GOT3 (cell line): ENCODE measurements at places on chromosomes 6 and 20.
A peak's percentile ranks its signal among the peaks of the same experiment; 100 is the strongest.

DNA sequence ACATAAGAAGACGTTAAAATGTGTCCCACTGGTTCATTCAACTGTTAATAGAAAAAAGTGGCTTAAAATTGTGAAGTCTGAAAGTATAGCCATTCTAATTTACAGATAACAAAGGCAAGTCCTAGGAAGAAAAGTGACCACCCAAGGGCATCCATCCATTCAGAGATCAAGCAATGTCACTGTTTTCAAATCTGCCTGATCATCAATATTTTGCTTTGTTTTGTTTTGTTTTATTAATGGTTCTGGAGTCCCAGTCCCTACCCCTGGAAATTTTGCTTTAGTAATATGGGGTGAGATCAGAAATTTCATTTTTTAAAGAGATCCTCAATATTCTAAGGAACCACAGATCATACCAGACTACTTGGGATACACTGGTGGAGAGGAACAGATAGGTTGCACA, 17.3 kb downstream of the KIAA0408 start:
- DNase-seq, result no peak

- DNase-seq, result peak; percentile 18
Observed at GRCh38 chr6:136607932-136608772, 57.9 kb upstream of the MAP7 start.

DNA sequence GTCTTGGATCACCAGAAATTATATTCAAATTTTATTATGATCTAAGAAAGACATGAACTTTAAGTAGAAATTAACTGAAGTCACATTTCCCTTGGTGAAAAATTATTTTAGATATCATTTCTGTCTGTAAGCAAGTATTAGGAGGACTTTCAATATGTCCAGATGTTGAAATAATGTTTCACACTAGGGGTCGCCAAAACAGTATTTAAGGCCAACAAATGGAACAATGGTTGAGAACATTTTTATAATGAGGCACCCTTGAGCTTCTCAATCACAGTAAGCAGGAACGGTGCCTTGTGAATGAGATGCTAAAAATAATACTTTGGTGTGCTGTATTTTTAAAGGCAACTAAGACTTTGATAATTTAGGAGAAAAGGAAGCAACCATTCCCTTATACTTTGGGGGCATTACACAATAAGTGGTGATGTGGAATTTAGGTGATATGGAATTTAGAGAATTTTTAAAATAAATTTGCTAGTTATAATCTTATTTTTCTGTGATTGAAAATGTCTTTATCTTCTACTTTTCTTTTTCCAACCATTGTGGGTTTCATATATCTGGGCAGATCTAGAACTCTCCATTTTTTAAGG, 9.6 kb upstream of the SF3B5 start:
- DNase-seq, result no peak

DNA sequence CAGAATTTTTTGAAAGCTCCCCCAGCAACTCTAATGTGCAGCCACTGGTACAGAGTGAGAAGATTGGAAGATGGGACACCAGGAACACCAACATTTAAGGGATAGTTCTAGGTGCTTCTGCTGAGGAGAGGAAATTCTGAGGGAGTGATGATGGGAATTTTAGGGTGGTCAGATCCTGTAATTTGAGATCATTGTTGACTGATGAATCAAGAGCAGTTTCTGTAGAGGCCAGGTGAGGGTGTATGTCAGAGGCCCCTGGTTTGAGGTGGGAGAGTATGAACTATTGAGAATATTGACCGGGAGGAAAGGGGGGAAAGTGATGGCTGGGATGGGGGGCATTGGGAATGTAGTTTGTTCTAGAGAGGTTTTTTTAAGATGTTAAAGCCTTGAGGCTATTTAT, 47.2 kb downstream of the PTPRA start:
- DNase-seq, result no peak

DNA sequence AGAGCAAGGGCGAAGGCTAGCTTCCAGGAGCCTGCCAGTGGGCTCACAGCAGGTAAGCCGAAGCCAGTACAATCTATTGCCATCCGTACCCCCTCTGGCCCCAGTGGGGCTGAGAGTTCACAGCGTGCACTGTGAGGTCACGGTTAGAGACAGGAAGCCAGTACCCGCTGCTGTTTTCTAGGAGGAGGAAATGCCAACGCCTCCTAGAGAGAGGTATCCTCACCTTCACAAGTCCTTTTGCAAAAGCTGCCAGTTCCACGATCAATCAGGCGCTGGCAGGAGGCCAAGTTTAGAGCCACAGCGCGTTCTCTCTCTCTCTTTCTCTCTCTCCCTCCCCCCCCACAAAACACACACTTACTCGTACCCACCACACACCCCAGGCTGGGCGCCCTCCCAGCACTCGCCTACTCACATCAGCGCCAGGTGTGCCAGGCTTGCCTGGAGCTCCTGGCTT, 22.5 kb downstream of the COL9A1 start:
- no peak for DNase-seq

DNA sequence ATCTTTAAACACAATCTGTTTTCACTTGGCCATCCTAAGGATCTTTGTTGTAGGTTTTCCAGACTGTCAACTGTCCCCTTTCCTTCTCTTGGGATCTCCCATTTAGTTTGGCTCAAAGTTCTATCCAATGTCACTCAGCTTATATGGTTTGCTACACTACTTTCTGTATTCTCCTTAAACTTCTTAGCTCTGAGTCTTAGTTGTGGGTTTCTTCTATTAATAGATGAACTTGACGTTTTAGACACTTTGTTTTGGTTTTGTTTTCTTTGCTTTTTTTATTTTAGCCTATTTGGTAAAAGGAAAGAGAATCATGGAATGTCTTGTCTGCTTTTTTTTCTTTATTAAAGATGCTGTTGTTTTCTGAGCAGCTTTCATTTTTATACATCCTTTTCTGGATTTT, 11.4 kb downstream of the RMND1 start:
- DNase-seq, result no peak

DNA sequence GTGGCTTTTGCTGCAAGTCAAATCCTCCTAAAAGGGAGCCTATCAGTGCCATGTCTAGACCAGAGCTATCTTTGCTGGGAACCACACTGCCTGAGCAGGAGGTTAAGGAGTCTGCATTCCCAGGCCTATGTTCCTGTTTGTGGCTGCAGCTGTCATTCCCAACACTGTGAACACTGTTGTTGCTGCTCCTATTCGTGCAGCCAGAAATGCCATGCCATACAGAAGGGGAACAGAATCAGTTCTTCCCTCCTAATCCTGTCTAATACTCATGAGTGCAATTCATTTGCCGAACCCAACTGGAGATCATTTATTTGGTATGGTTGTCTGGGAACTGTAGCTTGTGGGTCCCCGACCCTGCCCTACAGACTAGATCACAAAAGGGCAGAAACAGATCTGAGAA, 406.5 kb upstream of the GJE1 start:
- no peak for DNase-seq

DNA sequence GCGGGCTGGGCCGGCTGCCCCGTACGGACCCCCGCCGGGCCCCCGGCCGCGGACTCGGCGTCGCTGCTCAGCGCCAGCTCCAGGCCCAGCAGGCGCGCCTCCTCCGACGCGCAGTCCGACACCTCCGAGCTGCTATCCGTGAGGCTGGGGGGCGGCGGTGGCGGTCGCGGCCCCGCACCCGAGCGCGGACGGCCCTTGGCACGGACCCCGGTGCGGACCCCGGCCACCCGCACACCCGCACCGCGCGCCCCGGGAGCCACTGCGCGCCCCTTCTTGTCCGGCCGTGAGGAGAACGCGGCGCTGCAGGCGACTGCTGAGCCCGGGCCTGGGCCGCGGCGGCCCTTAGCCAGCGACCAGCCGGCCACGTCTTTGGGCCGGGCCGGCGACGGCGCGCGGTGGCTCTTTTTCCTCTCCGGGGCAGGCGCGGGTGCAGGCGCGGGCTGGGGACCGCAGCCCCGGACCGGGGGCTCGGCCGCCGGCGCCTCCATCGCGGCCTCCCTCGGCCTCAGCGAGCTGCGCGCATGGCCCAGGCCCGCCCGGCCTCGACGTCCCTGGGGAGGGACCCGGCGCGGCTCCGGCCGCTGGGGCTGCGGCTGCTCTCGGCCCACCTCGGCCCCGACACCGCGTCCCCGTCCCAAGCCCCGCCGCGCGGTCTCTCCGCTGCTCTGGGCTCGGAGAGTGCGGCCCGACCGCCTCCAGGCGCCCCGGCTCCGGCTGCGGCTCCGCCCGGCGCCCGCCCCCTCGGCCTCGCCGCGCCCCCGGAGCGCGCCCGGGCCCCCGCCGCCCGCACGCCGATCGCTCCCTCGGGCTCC, 12.9 kb upstream of the TLDC2 start:
- peak; percentile 67 for DNase-seq

DNA sequence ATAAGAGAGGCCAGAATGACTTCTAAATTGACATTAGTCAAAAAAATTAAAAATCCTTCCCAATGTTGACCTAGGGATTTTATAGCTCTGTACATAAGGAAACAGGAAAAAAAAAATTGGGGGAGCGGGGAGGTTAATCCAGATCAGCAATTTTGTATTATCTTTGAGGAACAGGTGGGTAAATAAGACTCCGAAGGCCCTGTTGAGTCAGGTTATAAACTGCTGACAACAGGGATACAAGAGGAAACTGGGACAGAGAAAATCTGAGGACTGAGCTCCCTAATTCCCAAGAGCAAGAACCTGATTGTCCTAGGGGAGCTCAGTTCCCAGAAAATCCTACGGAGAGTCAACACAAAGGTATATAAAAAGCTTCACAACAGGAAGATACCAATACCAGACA, 26.8 kb upstream of the CRIP3 start:
- DNase-seq, result no peak

DNA sequence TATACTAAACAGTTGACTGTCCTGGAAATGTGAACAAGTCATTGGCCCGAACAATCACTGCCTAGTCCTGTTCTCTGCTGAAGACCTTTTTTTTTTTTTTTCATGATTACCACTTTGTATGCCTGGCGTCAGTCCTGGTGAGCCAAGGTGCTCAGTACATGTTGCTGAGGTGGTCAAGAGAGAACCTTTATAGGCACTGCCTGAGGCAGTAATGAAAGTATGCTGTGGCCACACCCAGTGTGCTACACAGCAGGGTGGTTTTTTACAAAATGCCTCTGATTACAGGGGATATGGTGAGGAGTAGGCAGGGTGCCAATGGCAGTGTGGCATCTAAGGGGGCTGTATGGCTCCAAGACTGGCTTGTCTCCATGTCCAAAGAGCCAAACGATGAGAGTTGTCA, 135.1 kb upstream of the ENPP5 start:
- DNase-seq, result no peak

DNA sequence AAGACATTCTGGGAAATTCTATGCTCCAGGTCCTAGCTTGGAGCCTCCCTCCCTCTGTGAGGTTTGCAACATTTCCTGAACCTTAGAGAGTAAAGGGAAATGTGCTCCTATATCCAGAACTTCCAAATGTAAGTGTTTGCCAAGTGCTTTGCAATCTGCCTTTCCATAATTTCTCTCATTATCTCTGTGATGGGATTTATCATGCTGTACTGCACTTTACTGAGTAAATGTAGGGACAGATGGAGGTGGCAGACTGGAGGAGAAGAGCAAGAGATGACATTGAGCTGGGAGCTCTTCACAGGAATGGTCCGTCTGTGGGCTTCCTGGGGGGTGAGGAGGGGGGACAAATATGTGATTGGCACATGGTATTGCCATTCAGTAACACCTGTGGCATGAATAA, 184.3 kb downstream of the SOX4 start:
- DNase-seq, result no peak

DNA sequence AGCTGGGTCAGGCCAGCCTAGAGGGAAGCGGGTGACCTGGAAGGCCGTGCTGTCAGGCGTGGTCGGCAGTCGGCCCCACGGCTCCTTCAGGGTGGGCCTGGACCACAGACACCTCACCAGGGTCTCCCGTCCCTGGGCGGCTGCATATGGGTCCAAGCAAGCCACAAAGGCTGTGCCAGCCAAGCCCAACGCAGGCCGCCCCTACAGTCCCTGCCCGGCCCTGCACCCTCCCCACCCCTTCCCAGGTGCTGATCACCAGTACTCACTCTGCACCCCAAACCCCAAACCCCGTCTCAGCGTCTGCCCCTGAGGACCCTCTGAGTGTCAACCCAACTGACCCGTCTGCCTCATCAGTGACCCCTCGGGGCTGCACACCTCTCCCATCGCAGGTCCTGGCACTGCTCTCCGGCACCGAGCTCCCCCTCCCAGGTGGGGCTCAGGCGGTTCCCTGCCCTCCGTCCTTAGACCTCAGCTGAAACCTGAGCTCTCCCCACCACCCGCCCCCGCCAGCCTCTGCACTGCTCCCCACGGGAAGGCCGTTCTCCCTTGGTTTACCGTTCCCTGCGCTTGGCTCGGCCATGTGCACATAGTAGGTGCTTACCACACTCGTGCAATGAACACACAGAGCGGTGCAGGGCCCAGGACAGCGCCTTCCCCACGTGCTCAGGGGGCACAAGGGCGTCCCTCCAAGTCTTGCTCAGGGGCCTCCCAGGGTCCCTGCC, 1.5 kb upstream of the PPDPF start:
- no peak for DNase-seq

DNA sequence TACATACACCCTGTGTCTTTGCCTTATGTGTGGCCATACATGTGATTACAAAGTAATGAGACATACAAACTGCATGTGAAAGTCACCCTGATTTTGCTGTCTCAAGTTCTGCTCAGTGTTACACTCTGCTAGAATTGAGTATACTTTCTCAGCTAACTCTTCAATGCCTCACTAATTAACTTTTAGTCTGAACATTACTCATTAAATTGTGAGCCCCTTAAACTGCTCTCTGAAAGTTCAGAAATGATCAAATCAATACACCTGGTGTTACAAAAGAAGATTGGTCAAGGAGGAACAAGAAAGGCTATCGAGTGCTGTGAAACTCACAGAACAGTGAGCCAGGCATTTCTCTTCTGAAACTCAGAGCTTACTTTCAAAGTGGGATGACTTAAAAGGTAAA, 71.3 kb downstream of the MKKS start:
- DNase-seq, result no peak

- no peak for DNase-seq
Observed at GRCh38 chr6:155158030-155158843, 105.6 kb upstream of the CLDN20 start.

DNA sequence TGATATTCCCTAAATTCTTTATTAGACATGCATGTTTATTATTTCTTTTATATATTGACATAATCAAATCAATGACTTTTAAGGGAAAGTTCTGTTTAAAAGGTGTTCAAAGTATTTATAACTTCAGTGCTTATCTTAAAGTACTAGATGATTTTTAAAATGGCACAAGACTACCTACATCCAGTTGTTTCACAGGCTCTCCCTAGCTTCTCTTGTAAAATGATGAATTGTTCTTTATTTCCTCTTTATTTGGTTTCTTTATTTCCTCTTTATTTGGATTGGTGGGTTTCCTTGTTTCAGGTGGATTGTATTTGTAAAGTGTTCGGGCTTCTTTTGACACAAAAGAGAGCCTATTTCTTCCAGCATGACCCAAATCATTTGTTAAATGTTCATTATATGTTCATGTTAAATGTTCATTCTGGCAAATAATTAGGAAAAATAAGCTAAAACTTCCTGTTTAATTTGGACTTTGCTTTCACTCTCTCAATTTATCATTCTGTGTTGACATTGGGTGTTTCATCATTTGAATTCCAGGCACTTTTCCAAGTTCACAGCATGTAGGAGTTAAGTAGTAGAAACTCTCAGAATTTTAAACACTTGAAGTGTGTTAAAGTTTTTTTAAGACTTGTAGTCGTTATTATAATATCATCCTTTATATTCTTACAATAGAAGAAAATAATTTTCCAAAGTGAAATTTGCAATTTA, 24.6 kb downstream of the MLIP start:
- no peak for DNase-seq
